ENCODE measurements at places on chromosomes 5 and 9.

- no peak for DNase-seq
Observed at GRCh38 chr5:160511280-160511929, 89.8 kb downstream of the PTTG1 start.

DNA sequence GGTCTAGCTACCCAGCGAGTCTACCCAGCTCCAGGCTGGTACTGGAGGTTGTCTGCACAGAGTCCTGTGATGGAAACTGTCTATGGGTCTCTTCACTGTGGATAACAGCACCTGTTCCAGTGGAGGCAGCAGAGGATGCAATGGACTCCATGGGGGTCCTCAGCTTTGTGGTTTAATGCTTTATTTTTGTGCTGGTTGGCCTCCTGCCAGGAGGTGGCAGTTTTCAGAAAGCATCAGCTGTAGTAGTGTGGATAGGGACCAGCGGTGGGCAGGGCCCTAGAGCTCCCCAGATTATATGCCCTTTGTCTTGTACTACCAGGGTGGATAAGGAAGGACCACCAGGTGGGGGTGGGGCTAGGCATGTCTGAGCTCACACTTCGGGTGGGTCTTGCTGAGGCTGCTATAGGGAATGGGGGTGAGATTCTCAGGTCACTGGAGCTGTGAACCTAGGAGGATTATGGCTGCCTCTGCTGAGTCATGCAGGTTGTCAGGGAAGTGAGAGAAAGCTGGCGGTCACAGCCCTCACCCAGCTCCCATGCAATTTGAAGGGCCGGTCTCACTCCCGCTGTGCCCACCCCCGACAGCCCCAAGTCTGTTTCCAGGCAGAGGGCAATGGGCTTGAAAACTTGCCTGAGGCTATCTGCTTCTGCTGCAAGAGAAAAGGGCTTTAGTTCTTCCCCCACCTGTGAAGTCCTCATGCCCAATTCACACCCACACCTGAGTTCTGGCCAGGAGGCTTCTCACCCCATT, 397.1 kb downstream of the TLE1 start:
- DNase-seq, result no peak

DNA sequence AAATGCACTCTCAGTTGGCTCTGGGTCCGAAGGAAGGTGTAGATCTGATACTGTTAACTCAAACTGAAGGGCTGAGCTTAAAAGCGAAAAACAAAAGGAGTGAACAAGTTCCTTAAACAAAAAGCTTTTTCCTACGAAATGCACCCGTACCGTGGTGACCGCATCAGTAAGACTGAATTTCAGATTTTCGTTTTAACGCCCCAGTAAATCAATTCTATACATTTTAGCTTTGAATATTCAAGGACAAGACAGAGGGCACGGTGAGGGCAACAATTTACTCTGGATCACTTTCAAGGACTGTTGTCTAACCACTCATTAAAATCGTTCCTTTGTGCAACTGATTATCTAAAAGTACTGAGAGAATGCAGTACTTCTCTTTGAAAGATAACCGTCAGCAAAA, 1.9 kb downstream of the HOMER1 start:
- DNase-seq, result no peak

GRCh38 chr9:92324889-92325268, 271 bp downstream of the NOL8 start:
- no peak for DNase-seq

DNA sequence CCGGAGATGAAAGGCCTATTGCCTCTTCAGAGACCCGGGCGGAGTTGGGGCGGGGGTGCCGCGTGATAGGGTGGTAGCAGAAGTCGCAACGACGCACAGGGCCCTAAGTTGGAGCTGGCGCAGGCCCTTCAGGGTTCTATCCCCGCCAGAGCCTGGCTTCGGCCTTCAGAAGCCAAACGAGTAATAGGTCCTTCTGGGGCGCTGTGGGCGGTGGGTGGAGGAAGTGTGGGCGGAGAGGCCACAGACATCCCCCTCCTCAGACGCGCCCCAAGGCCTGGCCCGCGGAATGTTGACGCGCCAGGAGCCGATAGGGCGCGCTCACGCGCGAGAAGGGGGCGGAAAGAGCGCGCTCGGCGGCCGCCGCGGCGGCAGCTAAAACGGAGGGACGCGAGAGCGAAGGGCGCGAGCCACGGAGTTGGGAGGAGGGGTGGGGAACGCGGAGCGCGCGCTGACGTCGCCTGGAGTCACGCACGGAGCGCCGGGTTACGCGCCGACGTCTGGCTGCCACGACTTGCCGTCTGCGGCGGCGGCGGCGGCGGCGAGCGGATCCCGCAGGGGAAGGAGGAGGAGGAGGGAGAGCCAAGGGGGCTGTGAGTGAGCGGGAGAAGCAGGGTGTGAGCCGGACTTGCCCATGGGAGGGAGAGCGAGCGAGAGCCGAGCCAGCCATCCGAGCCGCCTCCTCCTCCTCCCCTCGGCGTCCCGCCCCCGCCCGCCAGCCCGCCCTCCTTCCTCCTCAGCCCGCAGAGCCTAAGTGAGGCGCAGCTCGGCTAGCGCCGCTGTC, 6.4 kb upstream of the PURA start:
- peak; percentile 86 for DNase-seq

DNA sequence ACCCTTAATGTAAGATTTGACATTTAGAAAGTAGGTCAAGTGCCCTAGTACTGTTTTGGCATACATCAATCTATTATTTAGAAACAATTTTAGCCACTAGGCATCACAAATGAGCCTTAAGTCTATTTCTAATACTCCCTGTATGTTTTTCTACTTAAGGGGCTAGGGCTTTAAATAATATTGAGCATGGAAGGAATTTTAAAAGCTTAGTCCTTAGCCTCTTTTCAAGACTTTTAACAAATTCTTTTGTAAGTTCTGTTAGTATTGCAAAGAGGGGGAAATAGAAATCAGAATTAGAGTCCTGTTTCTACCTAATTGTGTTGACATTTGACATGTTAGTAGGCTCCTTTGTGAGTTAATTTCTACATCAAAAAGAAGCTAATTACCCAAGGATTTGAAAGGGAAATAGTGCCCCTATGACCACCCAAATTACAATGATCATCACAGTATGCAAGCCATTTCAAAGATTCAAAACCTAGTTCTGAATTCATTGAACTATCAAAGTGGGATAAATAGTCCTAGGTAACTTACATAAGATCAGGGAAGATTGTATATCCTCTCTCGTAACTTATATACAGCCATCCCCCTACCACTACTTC, 647.8 kb upstream of the ACO1 start:
- no peak for DNase-seq

GRCh38 chr9:13502484-13502883, 223.0 kb upstream of the MPDZ start:
- no peak for DNase-seq
